Activated B cell treated with CpG ODN at 0.5 μM for 24 hours (primary cell): ENCODE measurements at places on chromosomes 1 and 21.

DNA sequence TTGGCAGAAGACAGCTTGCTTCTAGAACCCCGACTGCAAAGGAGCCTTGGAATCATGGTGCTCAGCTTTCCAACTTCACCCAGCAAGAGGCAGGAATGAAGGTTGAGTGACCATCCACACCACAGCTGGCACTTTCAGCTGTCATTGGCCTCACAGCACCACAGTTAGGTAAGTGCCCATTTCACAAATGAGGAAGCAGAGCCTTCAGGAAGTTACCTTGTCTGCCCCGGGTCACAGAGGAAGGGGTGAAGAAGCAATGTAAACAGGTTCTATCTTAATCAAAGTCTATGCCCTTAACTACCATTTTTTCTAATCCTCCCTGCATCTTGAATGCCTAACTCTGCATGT lies 156.0 kb downstream of the GLUL start:
- DNase-seq, result no peak

GRCh38 chr1:174239541-174239940 lies 80.2 kb downstream of the RABGAP1L start:
- DNase-seq, result no peak

DNA sequence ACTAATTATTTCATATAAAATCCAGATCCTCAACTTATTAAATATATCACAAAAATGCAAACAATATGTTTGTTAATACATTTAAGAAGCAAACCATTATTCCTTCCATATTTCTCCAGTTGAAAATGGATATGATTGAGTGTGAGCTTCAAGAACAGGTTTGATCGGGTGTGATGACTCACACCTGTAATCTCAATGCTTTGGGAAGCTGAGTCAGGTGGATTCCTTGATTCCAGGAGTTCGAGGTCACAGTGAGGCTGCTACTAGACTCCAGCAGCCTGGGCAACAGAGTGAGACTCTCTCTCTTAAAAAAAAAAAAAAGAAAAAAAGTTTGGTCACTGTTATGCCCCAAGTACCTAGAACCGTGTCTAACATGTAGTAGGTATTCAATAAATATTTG lies 42.9 kb upstream of the RRP15 start:
- no peak for DNase-seq

DNA sequence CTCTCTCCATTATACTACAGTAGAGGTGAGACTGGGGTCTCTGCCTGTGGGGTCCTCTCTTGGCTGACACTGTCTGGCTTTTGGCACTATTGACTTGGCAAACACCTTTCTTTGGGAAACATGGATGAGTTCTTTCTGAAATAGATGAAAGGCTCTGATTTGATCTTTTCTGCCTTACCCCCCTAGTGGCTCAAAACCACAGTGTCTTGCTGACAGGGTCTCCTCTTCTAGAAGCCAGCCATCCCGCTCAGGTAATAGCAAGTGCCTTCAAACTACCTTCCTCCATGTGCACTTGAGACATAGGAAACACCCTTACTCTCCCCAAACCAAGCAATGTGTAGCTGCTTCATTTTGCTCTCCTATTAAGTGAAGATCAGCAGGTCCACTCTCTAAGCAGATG lies 260.4 kb downstream of the BRINP2 start:
- no peak for DNase-seq

GRCh38 chr1:36968730-36969129 lies 65.6 kb downstream of the GRIK3 start:
- no peak for DNase-seq

GRCh38 chr1:236103646-236104218 lies 38.6 kb upstream of the GPR137B start:
- DNase-seq, result no peak

GRCh38 chr1:23393706-23394105 lies 24.1 kb upstream of the ZNF436 start:
- DNase-seq, result no peak

- DNase-seq, result no peak
Measured at GRCh38 chr21:35178827-35179226, 129.7 kb upstream of the RUNX1 start.

DNA sequence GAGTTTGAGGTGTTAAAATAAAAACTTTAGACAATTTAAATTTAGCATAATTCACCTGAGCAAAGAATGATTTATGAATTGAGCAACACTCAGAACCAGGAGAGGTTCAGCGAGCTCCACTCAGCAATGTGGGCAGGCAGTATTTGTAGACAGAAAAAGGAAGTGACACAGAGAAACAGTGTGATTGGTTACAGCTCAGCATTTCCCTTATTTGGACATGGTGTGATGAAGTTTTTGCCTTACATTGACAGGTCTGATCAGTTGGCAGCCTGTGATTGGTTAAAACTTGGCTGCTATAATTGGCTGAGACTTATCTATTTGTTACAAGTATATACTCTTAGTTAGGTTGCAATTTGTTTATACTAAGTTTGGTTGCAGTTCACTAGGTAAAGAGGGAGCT lies 621.2 kb upstream of the PRMT6 start:
- no peak for DNase-seq

DNA sequence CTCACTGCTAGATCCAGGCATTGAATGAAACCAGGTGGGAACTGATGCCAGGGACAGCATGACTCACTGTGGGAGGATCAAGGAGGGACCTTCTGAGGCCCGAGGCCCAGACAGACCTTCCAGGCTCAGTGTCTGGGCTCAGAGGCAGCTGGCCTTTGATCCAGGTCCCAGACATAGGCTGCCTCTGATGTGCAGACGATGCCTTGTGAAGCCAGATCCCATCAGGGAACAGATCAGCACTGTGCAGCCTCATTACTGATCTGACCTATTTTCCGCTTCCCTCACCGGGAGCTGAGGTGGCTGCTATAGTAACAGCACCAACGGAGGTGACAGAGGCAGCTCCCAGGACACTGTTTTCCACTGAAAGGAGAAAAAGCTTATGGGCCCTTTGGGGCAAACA lies 399.5 kb downstream of the MATN1 start:
- DNase-seq, result no peak

- DNase-seq, result no peak
Measured at GRCh38 chr1:111920221-111921024, 69.0 kb downstream of the KCND3 start.

- no peak for DNase-seq
Measured at GRCh38 chr21:25872271-25872670, 137.5 kb downstream of the GABPA start.

- DNase-seq, result no peak
Measured at GRCh38 chr1:24990779-24991641, 60.9 kb upstream of the RUNX3 start.

- no peak for DNase-seq
Measured at GRCh38 chr1:227910511-227911153, 37.1 kb downstream of the WNT9A start.

DNA sequence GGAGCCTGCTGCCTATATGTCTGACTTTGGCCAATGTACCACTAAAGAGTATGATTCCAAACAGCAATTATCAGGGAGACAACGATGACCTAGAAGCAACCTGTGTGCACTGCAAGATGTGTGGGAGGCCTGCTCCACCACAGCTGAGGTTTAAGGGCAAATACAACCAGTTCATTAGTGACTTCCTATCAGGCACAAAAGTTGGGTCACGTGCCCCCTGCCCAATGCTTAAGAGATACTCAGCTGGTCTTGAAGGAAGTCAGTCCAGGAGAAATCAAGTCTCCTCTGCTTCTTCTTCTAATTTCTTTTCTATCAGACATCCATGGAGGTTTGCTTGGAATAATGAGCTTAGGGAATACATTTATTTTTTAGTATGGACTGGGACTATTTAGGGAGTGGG lies 296.0 kb downstream of the HLX start:
- no peak for DNase-seq

GRCh38 chr1:102550729-102551384 lies 554.1 kb upstream of the OLFM3 start:
- DNase-seq, result no peak

- DNase-seq, result no peak
Measured at GRCh38 chr1:72896256-72896655, 613.9 kb upstream of the NEGR1 start.

- no peak for DNase-seq
Measured at GRCh38 chr1:220652995-220653394, 37.2 kb upstream of the C1orf115 start.
